Prostate gland (tissue), 2 donors: ENCODE measurements at places on chromosomes 13 and 19.

DNA sequence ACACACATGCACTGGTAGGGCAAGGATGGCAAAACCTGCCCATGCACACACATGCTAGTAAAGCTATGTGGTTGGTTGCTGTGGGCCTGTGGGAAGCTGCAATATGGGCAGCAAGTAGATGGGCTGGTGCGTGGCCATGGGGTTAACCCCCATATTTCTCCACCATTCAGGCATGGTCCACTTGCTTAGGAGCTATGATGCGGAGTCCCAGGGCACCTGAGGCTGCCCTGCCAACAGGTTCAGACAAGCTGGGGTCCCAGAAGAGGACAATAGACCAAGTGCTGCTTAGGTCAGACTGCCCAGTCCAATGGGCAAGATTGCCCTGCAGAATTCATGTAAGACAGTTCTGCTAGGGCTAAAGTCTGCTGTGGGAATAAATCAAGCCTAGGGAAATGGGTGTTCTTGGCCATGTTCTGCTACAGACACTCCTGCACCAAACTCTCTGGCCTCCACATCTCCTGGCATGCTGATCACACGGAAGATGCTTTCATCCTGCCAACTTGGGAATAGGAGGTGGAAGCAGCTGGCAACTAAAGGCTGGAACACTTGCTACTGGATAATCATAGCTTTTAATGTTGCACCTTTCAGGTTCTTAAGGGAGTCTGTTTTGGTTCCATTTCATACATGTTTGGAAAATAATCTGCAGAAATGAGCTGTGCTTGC, 646.3 kb upstream of the SLITRK1 start:
- DNase-seq, result no peak

- DNase-seq, result no peak
Measured at GRCh38 chr13:66364346-66364745, 865.8 kb downstream of the PCDH9 start.

DNA sequence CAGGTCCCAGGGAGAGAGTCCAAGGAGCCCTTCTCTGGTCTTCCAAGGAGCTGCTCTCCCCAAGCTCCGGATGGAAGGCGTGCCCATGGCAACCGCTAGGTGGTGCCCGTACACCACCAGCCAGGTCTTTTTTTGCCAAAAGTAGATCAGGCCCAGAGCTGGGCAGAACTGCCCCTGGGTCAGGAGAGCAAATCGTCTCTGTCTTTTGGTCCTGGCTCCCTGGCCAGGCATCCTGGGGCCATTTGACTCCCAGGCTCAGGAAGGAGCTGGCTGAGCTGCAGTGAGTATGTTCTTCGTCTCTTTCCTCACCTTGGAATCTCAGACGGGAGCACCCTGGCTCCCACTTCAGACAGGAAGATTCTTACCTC, 24.6 kb upstream of the BCL3 start:
- DNase-seq, result peak; percentile 76

GRCh38 chr13:100694722-100695508, 20.3 kb upstream of the TMTC4 start:
- no peak for DNase-seq

- DNase-seq, result no peak
Measured at GRCh38 chr13:113359571-113359970, 4.4 kb downstream of the GRTP1 start.

- DNase-seq, result peak; percentile 63
Measured at GRCh38 chr19:33778089-33778791, 18.4 kb upstream of the KCTD15 start.

GRCh38 chr19:2854849-2855248, 12.3 kb upstream of the ZNF556 start:
- no peak for DNase-seq

- no peak for DNase-seq
Measured at GRCh38 chr13:114019367-114019766, 45.5 kb upstream of the C13orf46 start.

GRCh38 chr13:93116809-93117208, 109.8 kb upstream of the GPC6 start:
- DNase-seq, result no peak

DNA sequence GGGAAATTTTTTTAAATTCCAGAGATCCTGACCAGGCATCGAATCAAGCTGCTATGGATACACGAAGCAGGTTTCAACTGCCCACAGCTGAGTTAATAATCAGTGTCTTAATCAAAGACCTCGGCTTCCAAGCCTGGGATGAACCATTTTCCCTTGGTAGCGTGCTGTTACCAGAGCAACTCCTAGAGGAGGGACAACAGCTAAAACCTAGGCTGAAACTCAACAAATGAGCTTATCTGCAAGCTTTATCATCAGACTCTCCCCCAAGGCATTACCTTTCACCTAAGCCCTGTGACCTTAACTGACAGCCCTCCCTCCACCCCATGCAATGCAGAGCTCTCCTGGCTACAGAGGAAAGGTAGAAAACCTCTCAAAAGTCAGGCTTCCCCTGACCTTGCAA, 39.7 kb downstream of the RCBTB1 start:
- no peak for DNase-seq

- no peak for DNase-seq
Measured at GRCh38 chr19:46739290-46739771, 6.5 kb upstream of the FKRP start.

DNA sequence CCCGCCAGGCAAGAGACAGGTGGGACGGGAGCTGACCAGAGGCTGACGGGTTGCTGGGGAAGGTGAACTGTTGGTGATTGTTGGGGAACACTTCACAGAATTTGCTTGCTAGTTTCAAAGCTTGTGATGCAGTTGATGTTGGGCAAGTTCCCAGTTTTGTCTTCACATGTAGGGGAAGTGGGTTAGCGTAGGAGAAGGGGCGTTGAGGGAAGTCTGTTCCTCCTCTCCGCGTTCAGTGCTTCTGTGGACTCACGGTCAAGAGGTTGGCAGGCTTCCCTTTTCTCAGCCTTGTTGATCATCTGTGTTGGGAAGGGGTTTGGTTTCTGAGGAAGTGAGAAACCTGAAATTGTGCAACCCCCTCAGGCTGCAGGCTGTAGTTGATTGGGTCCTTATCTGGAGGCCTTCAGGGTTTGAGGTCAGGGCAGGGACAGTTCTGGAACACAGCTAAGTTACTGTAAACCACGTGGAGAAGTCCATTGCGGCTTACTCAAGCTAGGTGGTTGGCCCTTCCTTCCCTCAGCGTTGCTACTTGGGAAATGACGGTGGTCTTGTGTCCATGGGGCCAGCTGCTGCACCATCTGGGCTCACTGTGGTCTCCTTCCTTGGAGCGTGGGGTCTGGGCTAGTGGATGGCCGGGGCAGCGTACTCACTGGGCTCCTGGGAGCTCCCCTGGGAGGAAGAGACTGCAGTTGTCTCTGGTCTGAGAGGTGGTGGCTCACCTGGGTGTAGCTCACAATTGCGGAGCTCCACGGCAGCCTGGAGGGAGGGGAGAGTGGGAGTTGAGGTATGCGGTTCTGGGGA, 7.5 kb downstream of the RPS9 start:
- no peak for DNase-seq

- DNase-seq, result no peak
Measured at GRCh38 chr13:46359714-46360113, 27.3 kb downstream of the RUBCNL start.

- no peak for DNase-seq
Measured at GRCh38 chr13:100273138-100273537, 184.2 kb downstream of the PCCA start.

DNA sequence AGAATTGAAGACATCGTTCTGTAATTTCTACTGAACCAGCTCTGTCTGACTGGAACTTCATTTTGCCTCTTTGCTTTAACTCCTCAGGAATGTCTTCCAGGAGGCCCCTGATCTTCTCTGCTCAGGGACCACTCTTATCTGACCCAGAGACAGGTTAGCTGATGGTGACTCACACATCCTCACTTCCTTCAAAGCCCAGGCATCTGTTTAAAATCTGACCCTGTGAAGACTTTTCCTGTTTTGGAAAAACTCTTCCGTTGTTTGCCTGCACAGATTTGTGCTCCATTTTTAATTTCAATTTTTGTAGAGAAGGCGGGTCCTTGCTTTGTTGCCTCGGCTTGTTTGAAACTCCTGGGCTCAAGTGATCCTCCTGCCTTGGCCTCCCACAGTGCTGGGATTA, 1.6 kb downstream of the ARL11 start:
- DNase-seq, result no peak

- DNase-seq, result no peak
Measured at GRCh38 chr13:114107686-114108081, 24.7 kb downstream of the RASA3 start.

- DNase-seq, result no peak
Measured at GRCh38 chr13:98717256-98717655, 35.2 kb downstream of the SLC15A1 start.

DNA sequence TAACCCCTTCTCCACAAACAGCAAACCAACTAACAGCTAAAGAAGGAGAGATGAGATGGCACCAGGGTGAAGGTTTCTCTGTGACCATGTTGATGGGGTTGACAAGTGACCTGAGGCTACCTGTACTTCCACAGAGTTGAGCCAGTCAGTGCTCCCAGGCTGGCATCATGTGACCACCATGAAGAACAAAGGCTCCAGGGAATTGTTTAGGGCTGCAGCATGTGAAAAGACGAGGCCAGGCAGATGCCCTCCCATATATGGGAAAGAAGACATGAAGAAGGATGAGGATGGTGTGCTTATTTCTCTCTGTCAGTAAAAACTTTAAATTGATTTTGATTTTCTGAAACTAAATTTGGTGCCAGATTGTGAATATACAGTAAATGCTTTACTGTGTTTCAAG, 220.6 kb downstream of the OLFM4 start:
- no peak for DNase-seq
